ENCODE measurements at places on chromosomes 4 and X.
A peak's percentile ranks its signal among the peaks of the same experiment; 100 is the strongest.

GRCh38 chrX:111467896-111468295 lies 43.5 kb upstream of the SERTM2 start:
- DNase-seq: peak; percentile 18

GRCh38 chr4:151256134-151256533 lies 20.8 kb upstream of the PRSS48 start:
- no peak for DNase-seq

- DNase-seq: peak; percentile 14
Measured at GRCh38 chr4:71147261-71147660, 153.8 kb downstream of the DCK start.

- DNase-seq: no peak
Measured at GRCh38 chr4:88246600-88246999, 37.8 kb downstream of the PPM1K start.

DNA sequence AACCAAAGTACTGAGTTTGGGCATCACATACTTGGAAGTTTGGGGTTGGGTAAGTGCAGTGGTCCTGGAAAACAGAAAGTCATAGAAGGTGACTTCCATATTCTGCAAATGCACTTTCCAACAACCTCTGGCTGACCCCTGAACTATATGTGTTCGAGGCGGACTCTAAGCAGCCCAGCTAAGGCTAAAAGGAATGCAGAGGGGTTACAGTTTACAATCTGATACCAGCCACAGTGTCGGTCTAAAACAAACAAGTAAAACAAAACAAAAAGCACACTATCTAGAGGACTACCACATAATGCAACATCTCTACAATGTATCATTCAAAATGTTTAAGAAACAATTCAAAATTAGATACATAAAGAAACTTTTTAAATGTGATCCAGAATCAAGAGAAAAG lies 185.6 kb downstream of the ADAMTS3 start:
- DNase-seq: peak; percentile 4

DNA sequence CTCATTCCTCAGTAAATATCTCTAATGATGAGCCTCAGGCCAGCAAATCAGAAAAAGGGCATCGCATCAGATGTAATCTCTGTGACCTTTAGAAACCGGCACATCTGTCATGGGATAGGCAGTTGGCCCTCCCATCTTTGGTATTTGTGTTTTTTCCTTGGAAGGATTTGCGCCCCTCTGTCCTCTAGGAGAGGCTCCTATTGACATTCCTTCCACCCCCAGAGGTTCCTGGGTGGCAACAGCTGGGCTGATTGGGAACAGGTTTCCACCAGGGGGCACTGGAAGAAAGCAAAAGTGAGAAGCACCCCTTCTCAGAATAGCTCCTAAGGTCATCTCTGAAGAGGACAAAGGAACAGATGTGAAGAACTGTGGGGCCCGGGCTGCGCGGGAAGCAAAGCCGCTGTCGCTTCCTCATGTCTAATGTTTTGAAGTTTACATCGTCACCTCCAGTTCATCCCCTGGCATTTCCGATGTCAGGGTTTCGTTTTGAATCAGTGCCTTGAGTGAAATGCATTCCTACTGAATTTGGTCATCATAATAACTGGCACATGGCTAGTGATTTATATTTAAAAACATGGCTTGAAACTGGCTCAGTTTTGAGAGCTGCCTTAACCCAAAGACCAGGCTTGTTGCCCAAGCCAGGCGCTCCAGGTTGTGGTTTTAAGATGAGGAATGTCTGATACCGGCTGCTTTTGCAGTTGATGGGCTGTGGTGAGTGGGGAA lies 6.2 kb downstream of the TXK start:
- peak; percentile 97 for DNase-seq

GRCh38 chrX:135437867-135438733 lies 16.4 kb downstream of the SMIM10L2A start:
- DNase-seq: no peak

GRCh38 chr4:184288451-184289178 lies 70.9 kb upstream of the ENPP6 start:
- no peak for DNase-seq

DNA sequence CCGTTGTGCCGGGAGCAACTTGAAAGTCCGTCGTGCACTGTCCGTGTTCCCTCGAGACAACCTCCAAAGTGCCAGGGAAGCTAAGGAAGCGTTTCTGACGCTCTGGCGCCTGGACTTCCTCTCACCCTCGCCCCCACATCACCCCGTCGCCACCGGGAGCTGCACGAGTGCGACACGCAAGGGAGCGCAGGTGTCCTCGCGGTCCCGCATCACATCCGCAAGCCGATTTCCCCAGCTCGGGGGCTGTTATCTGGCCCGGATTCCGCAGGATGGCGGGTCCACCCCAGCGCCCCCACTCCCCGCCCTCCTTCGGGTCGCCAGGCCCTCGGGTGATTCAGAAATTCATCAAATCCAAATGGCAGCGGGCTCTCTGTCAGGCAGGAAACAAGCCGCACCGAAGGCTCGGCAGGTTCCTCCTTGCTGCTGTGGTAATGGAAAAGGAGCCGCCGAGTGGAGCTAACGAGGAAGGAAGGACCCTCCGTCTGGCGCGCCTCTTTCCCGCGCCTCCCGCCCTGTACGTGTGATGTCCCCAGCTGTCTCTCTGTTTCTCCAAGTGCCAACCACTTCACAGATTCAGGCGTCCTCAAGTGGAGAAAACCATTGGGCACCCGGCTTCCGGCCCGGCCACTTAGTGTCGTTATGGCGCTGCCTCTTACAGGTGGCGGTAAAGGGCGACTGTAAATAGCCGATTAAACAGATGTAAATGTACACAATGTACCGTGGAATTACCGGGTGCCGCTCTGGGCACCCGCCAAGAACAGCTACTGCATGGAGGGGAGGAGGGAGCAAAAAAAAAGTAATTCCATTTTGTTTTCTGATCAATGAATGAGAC lies 921 bp upstream of the SETD7 start:
- DNase-seq: peak; percentile 61

- no peak for DNase-seq
Measured at GRCh38 chr4:86034616-86035015, 325.2 kb downstream of the MAPK10 start.

DNA sequence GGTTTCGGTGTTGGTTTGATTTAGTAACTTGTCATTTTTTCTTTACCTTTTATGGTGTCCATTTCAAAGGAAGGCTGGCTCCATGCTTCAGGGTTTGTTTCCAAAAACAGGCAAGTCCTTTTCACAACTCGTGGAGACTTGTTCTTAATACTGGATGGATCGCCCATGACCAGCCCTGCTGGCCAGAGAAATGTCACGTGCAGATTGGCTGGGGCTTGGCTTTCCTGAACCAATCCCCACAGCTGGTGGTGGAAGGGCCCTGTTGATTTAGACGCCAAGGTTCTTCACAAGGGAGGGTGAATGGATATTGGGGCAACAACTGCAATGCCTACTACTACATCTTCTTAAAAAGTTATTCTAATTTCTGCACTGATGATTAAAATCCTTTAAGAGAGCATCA lies 92.6 kb downstream of the SHROOM3 start:
- no peak for DNase-seq

DNA sequence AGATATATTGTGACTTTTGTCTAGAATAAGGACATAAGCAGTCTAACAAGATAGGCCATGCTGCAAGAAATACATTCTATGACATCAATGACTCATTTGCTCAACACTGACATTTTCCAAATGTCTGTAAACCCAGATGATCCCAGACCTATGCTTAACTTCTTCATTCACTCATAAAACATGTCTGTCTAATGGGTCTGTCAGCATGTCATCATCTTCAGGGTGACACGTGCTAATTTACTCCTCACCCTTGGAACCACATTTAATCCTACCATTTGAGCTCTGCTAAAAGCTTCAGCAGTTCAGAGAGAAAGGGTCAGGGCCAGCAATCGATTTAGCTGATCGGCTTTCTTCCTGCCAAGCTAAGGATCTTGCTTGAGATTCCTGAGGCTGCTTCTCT lies 109.4 kb upstream of the MAP3K15 start:
- no peak for DNase-seq

DNA sequence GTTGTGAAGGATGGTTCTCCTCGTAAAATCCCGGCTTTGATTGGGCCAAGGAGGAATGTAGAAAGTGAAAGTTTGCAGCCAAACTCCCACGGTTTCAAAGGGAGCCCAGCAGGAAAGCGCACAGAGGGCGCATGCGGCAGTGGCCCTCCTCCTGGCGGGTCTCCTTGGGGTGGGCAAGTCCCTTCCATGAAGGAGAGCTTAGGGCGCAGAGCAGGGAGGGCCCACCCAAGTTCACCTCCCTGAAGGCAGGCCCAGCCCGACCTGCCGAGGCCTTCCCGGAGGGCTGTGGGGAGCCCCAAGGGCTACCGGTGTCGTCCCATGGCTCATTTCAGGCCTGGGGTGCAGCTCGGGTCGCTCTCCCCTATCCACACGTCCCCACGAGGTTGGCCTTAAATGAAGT lies 2.0 kb downstream of the PDZD4 start:
- no peak for DNase-seq

DNA sequence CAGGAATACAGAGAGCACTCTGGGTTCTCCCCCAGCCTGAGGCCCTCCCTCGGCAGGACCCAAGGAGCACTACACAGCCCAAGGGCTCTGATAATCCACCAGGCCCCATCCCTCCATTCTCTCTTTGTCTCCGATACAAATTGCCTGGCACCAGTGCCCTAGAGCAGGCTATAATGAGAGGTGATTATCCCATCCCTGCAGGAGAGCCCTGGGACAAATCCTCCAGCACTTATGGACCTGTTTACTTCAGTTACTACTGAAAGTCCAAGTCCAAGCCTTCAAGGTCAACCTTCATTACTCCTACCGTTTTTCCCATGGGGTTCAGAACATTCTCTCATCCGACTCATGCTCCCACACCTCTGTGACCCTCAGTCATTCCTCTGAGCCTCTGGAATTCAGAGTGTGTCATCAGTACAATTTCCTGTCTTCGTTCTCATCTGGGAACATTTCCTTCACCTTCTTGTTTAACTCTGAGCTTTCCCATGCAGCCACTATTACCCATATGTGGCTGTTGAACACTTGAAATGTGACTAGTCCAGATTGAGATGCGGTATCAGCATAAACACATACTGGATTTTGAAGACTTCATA lies 299.0 kb downstream of the RAPGEF2 start:
- peak; percentile 60 for DNase-seq

DNA sequence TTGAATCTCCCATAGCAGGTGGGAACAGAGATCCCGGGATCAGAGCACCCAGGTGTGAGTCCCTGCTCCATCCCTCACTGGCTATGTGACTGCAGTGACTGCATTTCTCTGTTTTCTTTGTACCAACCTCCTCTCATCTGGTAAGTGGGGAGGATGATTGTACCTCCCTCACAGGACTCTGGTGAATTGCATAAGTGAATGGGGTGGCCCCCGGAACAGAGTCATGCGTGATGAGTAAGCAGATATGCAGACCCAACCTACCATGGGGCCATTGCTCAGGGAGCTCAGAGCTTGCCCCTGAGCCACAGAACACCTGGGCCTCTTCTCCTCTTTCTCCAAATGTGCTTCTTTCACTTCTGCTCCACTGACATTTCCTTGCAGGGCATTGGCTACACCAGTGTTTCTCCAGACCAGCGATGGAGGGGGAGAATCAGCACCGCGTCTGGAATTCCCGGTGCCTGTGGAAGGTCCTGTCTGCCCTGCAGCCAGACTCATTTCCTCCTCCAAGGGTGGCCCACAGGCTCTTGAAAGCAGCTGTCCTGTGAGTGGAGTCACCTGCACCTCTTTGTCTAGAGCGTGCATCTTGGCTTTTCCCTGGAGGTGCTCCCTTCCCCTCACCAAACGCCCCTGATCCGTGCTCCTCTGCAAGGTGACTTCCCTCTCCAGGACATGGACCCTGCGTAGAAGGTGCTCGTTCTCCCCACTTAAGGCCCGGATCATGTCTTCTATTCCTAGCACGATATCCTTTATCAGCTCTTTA lies 30.0 kb downstream of the C4orf50 start:
- DNase-seq: no peak

DNA sequence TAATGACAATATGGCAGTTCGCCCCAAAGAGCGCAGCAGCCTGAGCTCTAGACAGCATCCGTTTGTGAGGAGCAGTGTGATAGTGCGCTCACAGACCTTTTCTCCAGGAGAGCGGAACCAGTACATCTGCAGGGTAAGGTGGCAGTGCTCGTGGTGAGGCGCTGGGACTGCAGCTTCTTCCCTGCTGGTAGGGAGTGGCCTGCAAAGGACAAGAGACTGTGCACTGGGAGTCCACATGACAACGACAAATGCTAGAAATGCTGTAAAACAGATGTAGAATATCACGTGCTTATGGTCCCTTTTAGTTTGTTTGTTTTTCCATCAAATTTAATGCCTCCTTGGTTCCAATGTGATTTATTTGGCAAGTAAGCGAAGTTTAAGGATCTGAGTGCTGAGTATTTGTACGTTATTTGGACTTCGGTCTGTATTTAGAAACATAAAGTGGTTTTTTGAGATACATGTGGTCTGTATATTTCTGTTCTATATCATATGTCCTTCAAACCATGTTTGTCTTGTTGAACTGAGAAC lies 35.8 kb downstream of the CLDN22 start:
- peak; percentile 16 for DNase-seq

- DNase-seq: no peak
Measured at GRCh38 chr4:156113138-156113765, 159.6 kb upstream of the CTSO start.

DNA sequence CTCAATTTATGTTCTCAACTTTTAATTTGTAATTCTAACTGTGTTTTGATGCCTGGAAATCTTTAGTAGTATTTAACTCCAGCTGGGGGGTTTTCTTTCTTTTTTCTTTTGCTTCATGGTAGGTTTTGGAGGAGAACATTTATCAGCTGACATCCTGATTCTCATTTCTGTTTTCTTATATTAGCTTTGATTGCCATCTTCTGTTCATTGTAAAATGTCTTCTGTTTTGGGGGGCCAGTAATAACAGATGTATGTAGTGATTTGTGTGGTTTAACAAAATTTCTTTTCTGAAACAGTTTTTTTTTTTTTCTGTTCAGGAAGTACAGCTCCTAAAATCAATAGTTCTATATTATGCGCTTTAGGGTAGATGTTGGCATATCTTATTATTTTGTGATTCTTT lies 182.2 kb downstream of the GABRB1 start:
- peak; percentile 20 for DNase-seq

Measured in astrocyte of the hippocampus (primary cell).